ENCODE measurements at places on chromosomes 1 and 21.
A peak's percentile ranks its signal among the peaks of the same experiment; 100 is the strongest.

- DNase-seq: no peak
These were observed 83.6 kb downstream of the ADARB1 start for GRCh38 chr21:45157932-45158331.

DNA sequence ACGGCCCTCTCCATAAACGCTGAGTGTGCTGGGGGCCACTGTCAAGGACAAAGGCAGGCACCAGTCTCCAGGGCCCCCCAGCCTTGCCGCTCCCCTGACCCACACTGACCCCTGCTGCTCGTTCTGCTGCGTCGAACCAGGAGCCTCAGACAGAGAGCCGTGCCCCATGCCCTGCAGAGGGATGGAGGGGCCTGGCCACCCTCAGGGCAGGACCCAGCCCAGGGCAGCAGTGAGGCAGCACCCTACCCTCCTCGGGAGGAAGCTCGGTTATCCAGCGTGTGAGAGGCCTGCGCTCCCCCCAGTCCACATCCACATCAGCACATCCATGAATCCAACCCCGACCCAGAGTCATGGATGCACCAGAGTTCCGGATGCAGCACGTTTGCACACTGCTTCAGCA is 15.1 kb downstream of the WDR4 start:
- no peak for DNase-seq

DNA sequence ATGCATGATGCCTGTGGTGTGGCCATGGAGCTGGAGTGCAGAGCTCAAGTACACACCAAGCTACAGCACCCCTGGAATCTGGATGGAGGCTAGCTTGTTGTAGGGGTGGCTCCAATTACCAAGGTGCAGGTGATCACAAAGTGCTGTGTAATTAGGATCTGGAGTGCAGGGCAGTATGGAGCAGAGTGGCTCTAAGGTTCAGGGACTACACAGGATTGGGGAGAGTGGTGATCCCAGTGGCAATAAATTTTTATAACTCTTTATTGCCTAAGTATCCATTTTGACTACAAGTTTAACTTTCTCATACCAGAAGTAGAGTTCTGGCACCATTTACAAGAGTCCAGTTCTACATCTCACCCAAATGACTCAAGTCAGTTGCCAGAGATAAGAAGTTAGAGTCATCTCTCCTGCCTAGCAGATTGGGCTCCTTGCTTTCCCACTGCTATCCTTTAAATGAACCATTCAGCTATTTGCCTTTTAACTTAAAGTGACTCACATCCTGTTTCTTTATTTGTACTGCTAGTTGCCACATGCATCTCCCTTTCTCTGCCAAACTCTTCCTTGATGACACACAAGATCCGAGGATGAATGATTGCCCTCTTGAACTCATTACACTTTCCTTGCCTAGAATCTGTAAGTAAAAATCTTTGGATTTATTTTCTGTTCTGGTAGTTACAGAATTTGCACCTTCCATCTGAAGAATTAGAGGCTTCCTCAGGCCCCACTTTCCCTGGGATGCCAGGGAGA is 427.2 kb downstream of the KCNT2 start:
- no peak for DNase-seq

DNA sequence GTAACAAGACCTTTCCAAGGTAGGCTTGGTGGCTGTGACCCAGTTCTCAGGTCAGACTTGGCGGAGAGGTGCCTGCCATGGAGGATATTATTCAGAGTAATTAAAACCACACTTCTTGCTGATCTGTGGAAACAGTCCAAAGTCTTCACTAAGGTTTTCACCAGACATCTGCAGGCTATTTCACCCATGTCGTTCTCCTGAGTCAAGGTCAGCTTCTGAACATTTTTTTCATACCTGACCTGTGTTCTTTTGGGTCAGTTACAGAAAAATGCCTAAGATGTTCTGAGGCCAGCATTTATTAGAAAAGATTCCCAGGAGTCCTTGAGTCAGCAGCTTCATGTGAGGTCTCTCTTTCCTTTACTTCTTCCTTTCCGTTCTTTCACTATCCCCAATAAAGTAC is 54.9 kb downstream of the RGL1 start:
- no peak for DNase-seq

GRCh38 chr1:179077396-179077795 is 4.5 kb upstream of the TOR3A start:
- DNase-seq: no peak

- DNase-seq: no peak
These were observed 144.4 kb upstream of the NBPF11 start for GRCh38 chr1:148296511-148296910.

DNA sequence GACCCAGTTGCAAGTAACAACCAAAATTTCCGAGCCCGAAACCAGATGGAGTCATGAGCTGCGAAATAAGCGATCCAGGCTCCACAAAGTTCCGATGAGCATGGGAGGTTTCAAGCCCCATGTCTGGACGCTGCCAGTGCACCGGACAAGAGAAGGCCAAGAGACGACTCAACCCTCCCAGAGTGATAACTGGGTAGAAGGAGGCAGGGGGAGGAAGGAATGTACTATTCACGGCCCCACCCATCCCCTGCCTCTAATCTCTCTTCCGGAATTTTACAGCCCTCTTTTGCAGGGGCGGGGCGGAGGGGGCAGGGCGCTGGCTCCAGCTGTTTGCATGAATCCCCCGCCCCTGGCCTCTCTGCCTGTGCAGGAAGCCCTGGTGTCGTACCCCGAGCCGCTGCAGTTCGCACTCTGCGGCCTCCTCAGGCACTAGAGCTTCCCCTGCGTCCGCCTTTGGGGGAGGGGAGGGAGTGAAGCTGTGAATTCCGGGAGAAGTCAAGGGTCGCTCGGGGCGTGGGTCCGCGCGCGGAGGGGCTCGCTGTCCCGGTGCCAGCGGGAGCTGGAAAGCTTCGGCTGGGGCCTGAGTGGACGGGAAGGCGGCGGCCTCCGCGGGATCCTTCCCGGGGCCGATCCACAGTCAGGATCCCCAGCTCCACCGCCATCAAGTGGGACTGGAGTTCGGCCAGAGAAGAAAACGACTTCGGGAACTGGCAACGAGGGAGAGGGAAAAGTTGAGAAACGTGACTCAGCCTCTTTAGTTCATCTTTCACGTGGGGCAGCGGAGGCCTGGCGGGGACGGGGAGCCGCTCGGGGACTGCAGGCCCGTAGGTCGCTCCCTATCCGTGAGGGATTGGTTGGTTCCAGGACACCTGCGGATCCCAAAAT is 6.3 kb upstream of the PTP4A2 start:
- DNase-seq: peak; percentile 58

- DNase-seq: no peak
These were observed 44.7 kb downstream of the HTR6 start for GRCh38 chr1:19709260-19709793.

- DNase-seq: no peak
These were observed 118.1 kb upstream of the PPP2R5A start for GRCh38 chr1:212167098-212167497.

DNA sequence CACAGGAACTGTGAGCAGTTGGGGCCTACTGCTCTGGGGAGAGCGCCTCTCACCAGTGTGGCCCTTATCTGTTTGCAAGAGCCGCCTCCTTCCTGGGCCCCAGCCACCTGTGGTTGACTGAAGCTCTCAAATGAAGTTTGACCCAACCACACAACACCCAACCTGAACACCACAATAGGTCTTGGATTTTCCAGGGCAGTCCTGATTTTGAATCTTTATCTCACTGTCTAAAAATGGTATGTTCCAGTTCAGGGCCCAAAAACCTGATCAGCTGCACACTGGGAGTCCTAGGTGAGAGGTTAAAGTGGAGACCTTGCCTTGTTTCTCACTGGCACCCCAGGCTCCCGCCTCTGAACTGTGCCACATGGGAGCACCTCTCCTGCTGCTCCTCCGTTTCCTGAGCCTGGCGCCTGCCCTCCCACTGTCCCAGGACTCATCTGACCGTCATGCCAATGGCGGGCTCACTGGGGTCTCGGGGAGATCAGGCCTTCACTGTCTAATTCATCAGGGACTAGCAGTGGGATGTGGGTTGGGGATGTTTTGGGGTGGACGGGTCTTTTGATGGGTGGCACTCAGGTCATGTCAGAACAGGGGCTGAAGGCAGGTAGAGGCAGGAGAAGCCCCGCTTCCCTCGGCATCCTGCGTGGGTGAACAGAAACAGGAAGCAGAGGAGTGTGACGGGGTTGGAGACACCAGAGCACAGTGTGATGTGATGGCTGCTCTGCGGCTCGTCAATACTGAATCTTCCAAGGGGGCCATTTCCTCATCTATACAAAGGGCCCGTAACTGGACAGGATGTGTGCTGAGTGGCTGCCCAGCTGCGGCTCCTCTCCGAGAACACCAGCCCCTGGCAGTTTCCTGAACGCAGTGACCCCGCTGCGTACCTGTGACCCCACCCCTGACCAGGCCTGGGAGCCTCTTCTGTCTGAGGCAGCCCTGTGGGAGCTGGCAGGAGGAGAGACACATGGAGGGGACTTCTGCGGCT is 59.6 kb upstream of the ITPKB start:
- peak; percentile 27 for DNase-seq

DNA sequence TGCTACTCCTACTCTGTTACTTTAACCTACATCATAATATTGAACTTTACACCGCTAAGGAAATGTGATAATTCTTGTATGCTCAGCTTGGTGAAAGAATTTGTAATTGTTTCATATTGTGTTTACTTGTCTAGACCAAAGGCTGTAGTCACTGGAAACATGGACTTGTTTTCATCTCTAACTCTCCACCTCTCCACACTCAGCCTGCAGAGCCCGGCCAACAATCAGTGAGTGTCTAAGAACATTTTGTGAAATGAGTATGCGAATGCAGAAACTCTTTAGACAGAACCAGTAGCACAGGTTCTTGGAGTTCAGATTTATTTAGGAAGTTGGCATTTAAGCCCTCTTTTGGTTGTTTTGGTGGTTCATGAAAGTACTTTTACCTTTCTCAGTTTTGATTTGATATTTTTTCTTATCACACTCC is 3.2 kb upstream of the RWDD3 start:
- DNase-seq: no peak

- DNase-seq: no peak
These were observed 13.2 kb downstream of the QSOX1 start for GRCh38 chr1:180167721-180168467.

DNA sequence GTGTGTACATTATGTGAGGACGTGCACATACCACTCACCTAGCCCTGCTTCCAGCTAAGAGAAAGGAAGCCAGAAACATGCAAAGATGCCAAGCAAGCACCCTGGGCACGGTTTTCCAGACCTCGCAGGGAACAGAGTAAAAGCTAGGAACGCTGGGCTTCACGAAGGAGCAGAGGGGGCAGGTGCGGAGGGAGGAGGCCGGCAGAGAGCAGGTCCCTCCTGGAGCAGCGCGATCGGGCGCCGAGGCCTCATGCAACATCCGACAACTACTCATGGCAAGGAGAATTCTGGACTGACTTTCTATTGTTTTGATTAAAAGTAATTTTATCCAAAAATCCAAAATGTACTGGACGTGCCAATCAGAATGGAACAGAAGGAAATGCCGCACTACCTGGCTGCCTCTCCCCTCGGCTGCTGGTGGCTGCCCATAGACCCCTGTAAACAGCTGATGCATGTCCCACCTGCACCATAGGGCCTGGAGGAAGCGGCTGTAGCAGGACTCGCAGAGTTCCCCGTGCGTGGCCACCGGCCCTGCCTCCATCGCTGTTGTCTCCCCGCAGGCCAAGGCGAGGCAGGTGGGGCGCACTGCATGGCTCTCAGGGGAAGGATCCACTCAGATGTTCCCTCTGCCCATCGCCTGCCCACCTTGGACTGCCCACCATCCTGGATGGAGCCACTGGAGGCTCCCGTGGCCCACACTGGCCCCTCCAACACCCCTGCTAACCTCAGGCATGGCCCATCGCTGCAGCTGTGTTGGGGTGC is 93.5 kb downstream of the WDR4 start:
- DNase-seq: no peak

DNA sequence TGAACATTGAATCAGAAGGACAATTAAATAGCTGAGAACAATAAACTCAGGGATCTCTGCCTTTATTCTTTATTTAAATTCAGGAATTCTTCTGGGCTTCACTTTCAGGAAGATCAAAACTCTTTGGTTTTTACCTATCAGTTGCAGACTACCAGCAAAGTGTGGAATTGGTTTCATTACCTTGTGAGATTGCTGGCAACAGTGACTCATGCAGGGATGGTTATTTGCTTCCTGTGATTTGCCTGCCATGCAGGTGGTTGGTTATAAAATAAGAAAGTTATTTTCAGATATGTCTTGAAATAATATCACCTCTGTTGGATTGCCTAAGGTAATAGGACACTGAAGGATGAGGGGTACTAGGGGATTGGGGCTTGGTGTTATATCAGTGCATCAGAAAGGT is 204.6 kb downstream of the PTBP2 start:
- DNase-seq: no peak

DNA sequence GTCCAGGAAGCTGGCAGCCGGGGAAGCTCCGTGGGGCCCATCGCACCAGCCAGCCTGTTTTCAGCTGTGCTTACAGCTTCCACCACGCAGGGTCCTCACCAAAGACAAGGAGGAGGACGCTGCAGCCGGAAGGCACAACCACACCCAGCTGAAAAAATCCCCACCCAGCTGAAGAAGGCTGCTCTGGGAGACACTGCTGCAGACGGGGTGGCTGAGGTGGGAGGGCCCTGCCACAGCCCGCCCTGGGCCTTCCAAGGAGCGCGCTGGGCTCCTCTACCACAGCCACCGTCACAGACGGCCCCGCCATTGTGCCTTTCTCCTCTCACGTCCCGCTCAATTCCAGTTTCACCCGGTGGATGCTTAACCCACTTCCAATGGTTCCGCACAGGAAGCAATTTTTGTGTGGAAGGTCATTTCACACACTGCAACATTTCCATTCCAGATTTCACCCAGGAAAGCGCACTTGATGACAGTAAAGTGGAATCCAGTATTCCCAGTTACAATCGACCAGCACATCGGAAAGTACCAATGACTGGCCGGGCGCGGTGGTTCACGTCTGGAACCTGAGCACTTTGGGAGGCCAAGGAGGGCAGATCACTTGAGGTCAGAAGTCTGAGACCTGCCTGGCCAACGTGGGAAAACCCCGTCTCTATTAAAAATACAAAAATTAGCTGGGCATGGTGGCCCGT is 47.9 kb downstream of the NPHP4 start:
- DNase-seq: no peak

- DNase-seq: no peak
These were observed 53.2 kb upstream of the LYST start for GRCh38 chr1:235919833-235920441.

GRCh38 chr1:101996825-101997465 is at the start of gene OLFM3:
OLFM3 (minus strand) TSS chr1:101996926.
- no peak for DNase-seq

- no peak for DNase-seq
These were observed 78.9 kb downstream of the UBE2U start for GRCh38 chr1:64282351-64282750.

DNA sequence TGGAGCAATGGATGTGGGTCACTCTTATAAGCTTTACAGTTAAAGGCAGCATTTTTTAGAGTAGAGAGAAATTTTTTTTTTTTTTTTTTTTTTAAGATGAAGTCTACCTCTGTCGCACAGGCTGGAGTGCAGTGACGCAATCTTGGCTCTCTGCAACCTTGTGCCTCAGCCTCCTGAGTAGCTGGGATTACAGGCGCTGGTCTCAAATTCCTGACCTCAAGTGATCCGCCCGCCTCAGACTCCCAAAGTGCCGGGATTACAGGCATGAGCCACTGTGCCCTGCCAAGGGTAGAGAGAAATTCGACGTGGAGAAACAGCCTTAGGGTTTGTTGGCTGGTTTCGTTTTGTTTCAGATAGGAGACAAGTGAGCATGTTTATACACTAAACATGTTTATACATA is 594.2 kb upstream of the ADAMTS5 start:
- no peak for DNase-seq

Data from stimulated activated CD8-positive, alpha-beta memory T cell treated with anti-CD3 and anti-CD28 coated beads, Interleukin-4, amount 100 ng/mL, for 4 hours (primary cell).